ENCODE measurements at places on chromosomes 12 and 14. TPM values are rescaled to one million over a fixed set of nuclear protein-coding genes. Genes with fewer than 3 reads are reported as not detected.

DNA sequence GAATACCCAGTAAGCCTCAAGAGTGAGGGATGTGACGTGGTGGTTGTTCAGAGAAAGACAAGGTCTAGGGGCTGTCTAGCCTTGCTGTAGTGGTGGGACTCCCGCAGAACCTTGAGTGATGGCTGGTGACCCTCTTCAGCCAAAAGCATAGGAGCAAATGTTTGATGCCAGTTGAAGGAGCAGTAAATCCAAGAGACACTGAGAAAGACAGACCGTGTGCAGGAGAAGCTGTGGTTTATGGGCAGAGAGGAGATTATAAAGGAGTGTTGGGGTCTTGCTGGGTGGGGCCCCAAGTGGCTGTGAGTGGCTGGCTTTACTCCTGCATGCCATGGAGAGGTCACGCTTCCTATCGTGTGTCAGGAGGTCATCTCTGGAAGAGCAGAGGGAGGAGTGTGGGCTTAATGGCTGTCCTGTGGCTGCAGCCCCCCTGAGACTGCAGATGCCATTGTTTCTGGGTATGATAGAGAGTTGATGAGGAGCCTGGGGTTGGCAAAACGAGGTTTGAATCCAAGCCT lies 152.0 kb upstream of the CCND2 start:
- no peaks in the 10 kb centered on the region for H3K36me3 ChIP-seq
- peaks cover 3% of the 10 kb centered on the region for H3K4me1 ChIP-seq
- H3K27me3 ChIP-seq = peaks cover 10% of the 10 kb centered on the region

NINJ2 gene
- total RNA-seq = 13.0 TPM

- no peaks in the 10 kb centered on the region for H3K27me3 ChIP-seq
- peak; percentile 86 for DNase-seq
- peak overlapping the region; percentile 14 for H3K4me3 ChIP-seq
- H3K27ac ChIP-seq = peak overlapping the region; percentile 87
Measured at GRCh38 chr14:92657457-92658142, 90.8 kb downstream of the LGMN start.

DNA sequence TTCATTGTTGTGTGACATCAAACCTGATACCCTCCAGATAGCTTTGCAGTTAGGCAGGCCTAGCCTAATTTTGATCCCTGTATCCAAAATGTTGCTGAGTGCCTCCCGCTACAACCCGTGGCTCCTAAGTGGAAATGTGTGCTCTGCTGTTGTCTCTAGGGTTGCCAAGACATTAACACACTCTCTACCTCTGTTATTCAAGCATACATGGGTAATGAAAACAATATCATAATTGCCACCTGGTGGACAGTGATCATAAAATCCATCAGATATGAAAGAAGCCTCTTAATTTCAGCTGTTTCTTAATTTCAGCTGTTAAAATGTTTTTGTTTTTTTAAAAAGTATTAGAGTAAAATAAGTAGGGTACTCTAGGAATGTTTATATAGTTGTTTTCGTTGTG lies 93.5 kb downstream of the PLEKHA5 start:
- DNase-seq = no peak
- no peaks in the 10 kb centered on the region for H3K36me3 ChIP-seq
- no peaks in the 10 kb centered on the region for H3K27me3 ChIP-seq
- H3K4me3 ChIP-seq = no peak overlapping the region
- no peak overlapping the region for H3K27ac ChIP-seq

DNA sequence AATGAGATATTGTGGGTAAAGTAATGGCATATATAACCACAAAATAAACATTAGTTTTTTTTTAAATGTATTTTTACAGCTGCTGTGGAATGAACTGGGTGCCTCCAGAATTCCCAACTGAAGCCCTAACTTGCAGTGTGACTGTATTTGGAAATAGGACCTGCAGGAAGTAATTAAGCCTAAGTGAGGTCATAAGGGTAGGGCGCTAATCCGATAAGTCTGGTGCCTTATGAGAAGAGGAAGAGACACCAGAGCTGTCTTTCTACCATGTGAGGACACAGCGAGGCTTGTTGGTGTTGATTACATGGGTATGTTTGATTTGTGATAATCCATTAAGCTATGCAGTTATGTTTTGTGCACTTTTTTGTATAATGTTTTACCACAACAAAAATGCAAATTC lies 136.8 kb downstream of the TPH2 start:
- H3K27ac ChIP-seq = no peak overlapping the region
- H3K4me3 ChIP-seq = no peak overlapping the region
- no peaks in the 10 kb centered on the region for H3K27me3 ChIP-seq

CLEC2A gene
- not detected for total RNA-seq

DNA sequence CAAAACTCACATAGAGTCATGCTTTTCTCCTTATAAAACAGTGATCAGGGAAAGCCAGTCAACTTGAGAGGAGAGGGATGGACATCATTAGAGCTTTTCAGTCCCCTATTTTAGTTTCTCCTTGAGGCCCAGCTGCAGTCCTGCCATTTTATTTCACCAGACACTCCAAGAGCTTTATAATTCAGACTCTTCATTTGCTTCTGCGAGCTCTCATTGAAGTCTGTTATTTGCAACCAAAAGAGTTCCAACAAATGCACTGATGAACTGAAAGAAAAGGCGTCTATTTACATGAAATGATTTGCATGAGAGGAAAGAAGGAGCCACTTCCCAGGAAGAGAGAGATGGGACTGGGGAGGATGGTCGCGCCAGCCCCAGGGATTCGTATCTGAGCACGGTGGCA lies 86.8 kb downstream of the NDUFA12 start:
- no peak overlapping the region for H3K27ac ChIP-seq
- no peaks in the 10 kb centered on the region for H3K27me3 ChIP-seq
- H3K4me1 ChIP-seq = no peaks in the 10 kb centered on the region
- no peaks in the 10 kb centered on the region for H3K36me3 ChIP-seq
- H3K4me3 ChIP-seq = no peak overlapping the region

GRCh38 chr12:5345534-5345933 lies 86.4 kb upstream of the NTF3 start:
- H3K27ac ChIP-seq = no peak overlapping the region
- no peaks in the 10 kb centered on the region for H3K27me3 ChIP-seq
- no peaks in the 10 kb centered on the region for H3K4me1 ChIP-seq
- H3K4me3 ChIP-seq = no peak overlapping the region
- no peaks in the 10 kb centered on the region for H3K36me3 ChIP-seq

DNA sequence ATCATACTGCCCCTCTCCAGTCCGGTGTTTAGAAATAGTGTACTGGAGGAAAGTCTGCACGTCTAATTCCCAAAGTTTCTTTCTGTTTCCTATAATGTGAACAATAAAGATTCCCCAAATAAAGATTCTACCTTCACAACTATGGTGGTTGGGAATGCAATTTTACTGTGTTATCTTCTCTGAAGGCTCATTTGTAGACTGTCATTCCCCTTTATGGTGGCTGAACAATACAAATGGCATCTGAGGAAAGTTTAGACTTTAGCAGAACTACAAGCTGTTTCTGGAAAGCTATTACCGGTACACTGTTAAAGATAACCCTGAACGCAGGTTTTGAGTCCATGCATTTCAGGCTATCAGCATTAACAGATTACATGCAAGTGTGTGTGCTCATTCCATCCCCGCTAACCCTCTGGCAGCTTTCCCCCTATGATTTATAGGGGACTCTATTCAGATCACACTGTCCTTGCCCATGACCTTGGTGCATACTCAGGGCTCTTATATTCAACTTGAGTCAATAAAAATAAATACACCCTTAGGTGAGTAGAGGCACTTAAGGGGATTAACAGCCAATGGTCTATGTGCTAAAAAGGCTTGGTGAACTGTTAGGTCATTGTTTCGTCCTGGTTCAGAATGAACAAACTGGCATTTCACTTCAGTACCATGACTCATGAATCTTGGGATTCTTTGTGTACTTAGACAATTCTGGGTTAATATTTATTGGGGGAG lies 60.7 kb upstream of the PYGL start:
- H3K36me3 ChIP-seq = no peaks in the 10 kb centered on the region
- DNase-seq = no peak
- H3K4me1 ChIP-seq = no peaks in the 10 kb centered on the region
- no peaks in the 10 kb centered on the region for H3K27me3 ChIP-seq
- peak overlapping the region; percentile 33 for H3K27ac ChIP-seq

RNF31 gene
- total RNA-seq = 49.3 TPM
